ENCODE measurements at places on chromosomes 11 and 22.
A peak's percentile ranks its signal among the peaks of the same experiment; 100 is the strongest.

DNA sequence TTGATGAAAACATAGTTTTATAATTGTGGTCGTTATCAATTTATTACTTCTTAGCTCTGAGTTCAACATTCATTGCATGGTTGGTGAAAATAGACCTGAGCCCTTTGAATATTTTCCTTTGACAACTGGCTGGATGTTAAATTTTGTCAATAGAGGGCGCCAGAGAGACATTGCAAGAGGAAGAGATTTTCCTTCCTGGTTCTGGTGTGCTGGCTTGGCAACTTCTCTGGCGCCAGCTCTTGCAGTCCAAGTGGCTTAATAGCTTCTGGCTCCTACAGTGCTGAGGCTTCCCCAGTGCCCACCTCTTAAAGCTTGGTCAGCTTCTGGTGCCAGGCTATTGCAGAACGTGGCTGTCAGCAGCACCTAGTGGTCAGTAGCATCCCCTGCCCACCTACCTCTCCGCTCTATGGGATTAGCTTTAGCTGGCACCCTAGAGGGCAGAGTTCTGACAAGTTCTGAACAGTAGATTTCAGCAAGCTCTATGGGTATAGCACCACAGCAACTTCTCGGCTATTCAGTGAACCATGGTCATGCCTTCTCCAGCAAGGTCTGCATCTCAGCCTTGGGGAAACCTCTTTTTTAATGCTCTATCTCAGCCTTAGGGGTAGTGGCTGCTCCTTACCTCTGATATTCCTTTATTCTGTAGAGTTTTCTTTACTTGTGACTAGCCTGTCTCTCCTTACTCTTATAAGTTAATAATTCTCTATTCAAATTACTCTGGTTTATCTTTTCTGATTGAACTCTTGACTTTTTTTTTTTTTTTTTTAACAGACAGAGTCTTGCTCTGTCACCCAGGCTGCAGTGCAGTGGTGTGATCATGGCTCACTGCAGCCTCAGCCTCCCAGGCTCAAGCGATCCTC is 59.4 kb downstream of the ACER3 start:
- DNase-seq = peak; percentile 7

GRCh38 chr11:46253258-46254132 is 24.0 kb upstream of the CREB3L1 start:
- DNase-seq = no peak

DNA sequence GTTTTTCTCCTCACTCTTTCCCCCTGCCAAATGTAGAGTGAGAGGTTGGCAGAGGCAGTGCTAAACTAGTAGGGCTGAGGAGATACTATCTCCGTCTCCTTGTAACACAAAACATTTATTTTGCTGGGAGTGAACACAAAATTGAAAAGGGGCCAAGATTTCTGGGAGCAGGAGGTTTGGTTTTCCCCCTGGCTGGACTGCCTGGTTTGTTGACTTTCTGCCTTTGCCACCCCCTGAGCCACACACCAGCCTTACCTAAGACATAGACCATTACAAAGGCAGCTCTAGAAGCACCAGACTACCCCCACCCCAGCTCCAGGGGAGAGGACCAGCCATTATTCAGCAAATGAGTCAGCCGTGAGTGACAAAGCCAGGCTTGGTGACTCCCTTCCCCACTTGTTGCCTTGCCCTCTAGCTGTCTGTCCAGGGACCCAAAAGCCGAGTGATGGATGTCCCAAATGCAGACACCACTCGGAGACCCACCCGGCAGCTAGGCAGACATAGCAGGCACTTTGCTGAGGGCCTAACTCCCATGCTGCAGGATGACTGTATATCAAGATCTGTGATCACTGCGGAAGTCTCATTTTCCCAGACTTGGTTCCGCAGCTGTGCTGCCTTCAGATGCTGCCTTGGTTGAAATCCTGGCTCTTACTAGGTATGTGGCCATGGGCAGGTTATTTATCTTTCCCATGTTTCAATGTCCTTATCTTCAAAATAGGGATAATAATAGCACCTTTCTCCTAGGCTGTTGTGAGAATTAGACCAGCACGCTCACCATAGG is 17.7 kb upstream of the CDON start:
- DNase-seq = no peak

DNA sequence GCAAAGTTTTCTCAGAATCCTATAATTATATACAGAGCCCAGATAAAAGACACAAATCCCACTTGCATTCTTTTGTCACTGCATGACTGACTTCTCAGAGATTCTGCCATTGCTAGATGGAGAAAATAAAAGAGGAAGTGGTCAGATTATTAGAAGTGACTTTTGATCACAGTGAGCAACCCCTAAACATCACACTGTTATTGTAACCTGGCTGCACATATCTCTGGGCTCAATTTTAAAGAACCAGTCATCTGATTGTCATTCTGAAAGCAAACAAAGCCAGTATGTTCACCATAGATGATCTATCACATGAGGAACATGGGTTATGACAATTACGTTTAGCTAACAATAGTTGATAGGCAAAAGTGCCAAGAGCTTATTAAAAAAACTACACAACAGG is 47.8 kb downstream of the COPB1 start:
- DNase-seq = no peak

DNA sequence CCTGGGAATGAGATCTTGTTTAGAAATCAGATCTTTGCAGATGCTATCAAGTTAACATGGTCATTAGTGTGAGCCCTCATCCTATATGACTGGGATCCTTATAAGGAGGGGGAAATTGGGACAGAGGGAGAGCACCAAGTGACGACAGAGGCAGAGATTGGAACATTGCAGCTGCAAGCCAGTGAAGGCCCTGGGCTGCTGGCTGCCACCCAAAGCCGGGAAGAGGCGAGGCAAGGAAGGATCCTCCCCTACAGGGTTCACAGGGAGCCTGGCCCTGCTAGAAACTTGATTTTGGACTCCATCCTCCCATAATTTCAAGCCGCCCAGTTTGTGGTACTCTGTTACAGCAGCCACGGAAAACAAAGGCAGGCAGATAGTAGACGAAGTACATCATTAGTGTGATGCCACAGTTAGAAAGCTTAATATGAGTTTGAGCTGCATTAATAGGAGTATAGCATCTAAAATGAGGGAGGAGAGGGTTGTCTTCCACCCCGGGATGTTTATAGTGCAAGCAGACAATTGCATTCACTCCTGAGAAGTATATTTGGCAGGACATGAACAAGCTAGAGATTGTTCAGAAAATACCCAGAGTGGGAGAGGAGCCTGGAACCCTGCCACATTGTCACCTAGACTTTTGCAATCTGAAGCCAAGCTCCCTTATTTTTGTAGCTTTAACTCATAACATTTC is 56.8 kb upstream of the CLMP start:
- DNase-seq = no peak

GRCh38 chr11:126660321-126660720 is 304.8 kb downstream of the ST3GAL4 start:
- no peak for DNase-seq

DNA sequence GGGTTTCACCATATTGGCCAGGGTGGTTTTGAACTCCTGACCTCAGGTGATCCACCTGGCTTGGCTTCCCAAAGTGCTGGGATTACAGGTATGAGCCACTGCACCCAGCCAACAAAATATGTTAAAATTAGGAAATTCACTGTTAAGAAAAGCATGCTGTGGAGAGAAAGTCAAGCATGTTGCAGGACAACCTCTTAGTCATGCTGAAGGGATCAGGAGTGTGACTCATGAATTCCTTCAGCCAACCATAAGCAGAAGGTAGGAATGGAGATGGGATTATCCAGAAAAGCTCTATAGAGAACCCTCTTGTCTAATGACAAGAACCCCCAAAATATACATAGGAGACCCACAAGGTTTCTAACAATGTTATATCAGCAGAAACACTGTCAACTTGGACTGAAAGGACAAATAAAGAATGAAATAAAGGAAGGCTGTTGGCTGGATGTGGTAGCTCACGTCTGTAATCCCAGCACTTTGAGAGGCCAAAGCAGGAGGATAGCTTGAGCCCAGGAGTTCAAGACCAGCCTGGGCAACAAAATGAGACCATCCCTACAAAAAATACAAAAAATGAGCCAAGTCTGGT is 16.0 kb downstream of the MRTFA start:
- no peak for DNase-seq

DNA sequence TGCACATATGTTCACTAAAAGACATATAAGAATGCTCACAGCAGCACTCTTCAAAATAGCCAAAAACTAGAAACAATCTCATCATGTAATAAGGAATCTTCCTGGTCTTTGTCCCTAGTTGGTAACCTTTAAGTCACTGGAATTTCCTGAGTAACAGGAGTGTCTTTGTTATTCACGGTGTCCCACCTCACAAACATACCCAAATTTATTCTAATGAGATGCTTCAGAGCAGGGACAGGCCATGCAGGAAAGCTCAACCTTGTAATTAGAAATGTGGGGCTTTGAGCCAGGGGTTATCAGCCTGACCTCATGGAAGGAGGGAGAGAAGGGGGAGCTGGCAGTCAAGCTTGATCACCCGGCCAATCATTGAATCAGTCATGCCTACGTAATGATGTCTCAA is 40.3 kb upstream of the NFRKB start:
- DNase-seq = no peak

GRCh38 chr11:6156628-6157359 is 13.3 kb downstream of the OR52B2 start:
- no peak for DNase-seq

- DNase-seq = no peak
These were observed 737 bp upstream of the MFRP start for GRCh38 chr11:119347242-119347641.

- DNase-seq = no peak
These were observed 7.2 kb downstream of the PTDSS2 start for GRCh38 chr11:457111-457760.

- DNase-seq = no peak
These were observed 108.4 kb downstream of the PDE3B start for GRCh38 chr11:14751975-14752407.

DNA sequence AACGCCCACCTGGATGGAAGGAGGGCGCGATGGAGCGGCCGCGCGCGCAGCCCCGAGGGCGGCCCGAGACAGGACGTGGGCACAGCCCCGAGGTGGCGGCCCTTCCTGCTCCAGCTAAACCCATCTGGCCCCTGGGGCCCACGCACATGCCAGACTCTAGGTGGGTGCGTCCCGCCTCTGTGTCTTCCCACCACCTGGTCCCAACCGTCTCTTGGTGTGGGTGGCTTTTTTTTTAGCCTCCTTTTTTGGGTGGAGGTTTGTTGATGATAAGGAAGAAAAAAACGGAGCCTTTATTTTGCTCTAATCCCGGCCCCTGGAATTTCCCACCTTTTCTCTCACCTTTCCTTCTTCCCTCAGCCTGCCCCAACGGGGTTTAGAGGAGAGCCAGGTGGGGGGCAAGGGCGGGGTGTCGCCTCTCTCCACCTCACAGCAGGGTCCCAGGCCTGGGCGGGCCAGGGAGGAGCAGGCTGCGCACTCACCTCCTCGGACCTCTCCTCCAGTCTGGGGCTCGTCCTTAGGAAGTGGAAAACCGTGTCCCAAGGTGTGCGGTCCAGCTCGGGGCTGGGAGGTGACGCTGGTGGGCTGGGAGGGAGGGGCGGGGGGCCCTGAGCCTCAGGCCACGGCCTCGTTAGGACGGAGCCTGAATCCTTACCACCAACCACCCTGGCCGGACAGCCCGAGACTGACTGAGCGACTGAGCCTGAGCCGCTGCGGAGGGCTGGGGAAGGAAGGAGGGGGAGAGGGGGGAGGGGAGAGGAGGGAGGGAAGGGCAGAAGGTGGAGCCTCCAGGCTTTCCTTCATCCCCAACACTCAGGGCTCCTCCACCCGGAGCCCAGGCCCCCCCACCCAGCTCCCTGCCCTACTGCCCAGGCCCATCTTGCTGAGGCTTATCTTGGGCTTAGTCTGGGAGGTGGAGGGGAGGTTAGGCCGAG is at the start of gene SOX10:
Gene SOX10 (minus strand): TSS at position 696 of the 932 bp plus-strand sequence. CDS start 771 bp downstream, outside the sequence.
- DNase-seq = no peak

DNA sequence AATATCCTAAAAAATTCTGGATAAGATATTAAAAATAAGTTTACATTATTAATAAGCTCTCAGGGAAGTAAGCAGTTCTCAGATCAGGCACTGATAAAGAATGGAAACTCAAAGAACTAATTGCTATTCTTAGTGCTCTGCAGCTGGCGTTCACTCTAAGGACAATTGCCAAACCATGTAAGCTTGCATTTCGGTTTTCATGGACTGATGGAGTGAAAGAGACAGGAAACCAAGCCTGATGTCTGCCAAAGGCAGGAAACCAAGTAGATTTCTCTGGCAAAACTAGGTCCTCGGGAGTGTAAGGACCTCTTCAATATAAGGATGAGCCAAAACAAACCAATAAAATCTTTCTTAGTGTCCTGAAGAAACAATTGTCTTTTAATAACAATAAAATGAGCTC is 355.2 kb downstream of the RAB38 start:
- no peak for DNase-seq

- DNase-seq = no peak
These were observed 4.7 kb upstream of the TRIM29 start for GRCh38 chr11:120142441-120143100.

DNA sequence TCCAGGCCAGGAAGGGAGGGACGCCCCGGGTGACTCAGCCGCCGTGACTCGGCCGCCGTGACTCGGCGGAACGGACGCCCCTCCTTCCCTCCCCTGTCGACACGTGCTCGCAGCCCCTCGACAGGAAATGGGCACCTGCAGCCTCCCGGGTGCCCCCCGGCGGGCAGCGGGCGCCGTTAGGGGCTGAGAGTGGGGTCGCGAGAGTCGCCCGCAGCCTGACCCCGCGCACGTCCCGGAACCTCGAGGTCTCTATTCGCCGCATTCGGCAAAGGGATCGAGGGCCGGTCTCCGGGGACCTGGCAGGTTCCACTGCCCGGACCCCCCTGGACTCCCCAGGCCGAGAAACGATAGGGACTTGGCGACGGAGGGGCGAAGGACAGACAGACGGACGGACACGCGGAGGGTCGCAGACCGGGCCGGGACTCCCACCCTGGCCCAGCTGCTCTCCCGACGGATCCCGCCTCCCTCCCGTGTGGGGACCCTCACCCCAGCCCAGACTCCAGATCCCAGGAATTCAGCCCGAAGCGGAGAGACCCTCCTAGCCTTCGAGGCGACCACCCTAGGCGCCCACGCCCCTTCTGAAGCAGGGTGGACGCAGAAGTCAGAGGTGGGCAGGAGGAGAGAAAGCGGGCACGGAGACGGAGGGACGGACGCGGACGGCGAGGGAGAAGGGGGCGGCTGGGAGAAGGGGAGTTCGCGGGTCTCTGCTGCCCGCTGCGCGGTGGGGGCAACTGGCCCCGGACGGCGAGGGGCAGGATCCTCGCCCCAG is 648 bp downstream of the FOSL1 start:
- DNase-seq = peak; percentile 68

- DNase-seq = no peak
These were observed 17.1 kb upstream of the TFIP11 start for GRCh38 chr22:26529345-26529744.

- no peak for DNase-seq
These were observed 7.3 kb downstream of the CD6 start for GRCh38 chr11:60978546-60979380.
